Foreskin melanocyte (primary cell): ENCODE measurements at places on chromosomes 6 and 20.

DNA sequence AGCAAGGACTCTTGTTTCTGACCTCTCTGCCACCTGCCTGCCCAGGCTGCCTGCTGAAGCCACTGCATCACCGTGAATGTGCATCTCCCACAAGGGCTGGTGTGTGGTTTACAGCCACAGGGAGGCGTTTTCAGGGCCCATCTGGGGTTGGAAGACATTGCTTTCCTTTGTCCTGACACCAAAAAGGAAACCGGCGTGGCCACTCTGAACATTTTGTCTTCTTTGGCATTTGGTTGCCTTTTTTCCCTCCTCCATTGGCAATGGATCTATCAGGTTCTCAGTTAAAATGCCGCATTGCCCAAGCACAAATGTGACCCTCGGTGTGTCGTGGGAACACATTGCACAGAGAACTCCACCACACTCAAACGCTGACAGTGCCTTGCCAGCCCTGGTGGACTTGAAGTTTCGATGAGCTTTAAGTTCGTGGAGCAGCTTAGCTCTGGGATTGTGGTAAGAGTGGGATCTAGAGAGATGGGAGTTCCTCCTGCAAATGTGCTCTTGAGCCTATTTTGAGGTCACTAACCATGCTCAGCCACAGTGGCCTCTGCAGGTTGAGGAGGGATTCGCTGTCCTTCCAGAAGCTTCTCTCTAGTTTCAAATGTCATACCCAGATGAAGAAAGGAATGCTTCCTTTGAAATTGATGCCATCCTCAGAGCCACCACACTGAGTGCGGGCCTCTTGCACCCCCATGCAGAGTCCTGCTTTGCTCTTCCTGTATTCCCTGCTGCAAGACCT is 14.8 kb upstream of the PCK1 start:
- DNase-seq, result no peak

GRCh38 chr6:47631269-47631772 is 67.1 kb upstream of the ADGRF4 start:
- peak; percentile 52 for DNase-seq

DNA sequence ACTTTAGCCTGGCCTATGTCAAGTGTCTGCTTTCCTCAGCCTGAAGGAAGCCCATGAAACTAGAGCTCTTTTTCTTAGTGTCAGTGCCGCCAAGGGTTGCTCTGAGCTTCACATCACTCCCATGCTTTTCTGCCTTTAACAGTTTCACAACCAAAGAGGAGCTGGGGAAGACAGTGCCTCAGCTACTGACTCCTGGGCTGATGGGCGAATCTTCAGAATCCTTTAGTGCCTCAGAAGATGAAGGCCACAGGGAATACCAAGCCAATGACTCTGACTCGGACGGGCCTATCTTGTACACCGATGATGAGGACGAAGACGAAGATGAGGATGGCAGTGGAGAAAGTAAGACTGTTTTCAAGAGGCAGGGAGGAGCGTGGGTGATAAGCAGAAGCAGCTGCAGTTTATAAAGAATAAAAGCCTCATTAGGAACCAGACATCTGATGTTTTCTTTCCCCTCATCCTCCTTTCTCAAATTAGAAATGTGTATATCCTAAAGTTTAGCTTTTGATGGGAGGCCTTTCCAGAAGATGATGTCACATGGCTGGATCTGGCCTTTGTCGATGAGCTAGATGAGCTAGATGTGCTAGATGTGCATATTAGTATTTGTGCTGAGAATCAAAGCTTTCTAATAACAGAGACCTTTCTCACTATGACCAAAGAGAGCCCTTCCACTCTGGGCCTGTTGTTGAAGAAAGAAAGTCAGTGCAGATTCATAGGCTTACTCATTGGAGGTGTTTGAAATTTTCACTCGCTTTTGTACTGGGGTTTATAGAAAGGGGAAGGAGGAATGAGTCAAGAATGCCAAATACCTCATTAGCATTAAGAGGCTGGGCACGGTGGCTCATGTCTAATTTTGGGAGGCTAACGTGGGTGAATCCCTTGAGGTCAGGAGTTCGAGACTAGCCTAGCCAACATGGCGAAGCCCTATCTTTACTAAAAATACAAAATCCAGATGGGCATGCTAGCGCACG is 70.7 kb upstream of the LTV1 start:
- DNase-seq, result no peak

DNA sequence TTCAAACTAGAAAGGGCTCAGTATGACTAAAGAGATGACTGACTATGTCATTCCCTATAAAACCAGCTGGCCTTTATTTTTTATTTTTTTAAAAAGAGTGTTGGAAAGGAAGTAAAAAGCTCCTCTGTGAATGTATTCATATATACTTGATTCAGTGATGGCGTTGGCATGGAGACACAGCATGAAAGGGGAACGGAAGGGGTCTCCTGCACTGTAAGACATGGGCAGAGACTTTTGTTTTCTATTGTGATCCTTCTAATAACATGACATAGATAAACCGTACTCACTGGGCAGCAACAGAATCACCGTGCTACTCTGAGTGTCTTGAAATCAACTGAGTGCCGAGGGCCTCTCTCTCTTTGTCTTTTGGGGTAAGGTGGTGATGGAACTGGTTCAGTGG is 228.1 kb upstream of the RIN2 start:
- DNase-seq, result no peak

GRCh38 chr20:56943946-56944945 is 315.1 kb downstream of the TFAP2C start:
- no peak for DNase-seq

GRCh38 chr6:69887026-69887425 is 20.7 kb downstream of the COL19A1 start:
- no peak for DNase-seq

DNA sequence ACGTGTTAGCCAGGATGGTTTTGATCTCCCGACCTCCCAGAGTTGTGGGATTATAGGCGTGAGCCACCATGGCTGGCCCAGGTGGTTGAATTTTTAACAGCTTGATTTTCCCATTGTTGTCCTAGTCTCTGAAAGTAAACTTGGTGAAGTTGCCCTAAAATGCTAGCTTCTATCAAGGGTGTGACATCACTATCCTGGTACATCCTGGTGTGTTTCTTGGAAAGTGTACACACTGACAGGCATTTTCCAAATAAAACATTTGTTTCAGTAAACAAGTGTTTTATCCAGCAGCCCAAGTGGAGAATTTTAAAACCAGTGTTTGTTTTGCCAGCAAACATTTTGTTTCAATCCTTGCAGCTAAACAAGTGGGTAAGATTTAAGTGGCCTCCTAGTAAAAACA is 40.5 kb upstream of the RREB1 start:
- DNase-seq, result no peak

GRCh38 chr6:99458319-99458718 is 33.2 kb upstream of the PNISR start:
- peak; percentile 25 for DNase-seq

DNA sequence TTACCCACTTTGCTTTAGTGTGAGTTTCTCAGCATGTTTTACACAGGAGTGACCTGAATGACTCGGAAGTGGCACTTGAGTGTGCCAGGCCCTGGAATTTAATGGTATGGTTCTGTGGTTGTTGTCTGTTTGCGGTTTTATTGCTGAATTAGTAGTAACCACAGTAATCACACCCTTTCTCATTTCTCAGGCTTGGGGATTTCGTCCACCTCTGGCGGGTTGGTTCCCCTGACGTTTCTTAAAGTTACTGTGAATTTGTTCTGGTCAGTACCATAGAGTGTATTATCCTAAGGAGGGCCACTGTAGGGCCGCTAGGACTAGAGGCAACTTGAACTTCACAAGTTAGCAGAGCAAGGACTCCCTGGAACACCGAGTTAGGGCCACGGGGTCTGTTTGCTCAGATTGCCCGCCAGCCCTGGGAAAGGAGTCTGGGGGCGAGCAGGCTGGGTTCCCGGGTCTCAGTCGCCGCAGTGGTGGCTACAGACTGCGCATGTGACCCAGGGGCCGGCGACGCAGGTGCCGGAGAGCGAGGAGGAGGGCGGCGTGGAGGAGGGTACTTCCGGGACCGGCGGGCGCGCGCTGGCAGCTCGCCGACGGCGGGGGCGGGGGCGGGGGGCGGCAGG is 546 bp upstream of the KLHL32 start:
- DNase-seq, result no peak

DNA sequence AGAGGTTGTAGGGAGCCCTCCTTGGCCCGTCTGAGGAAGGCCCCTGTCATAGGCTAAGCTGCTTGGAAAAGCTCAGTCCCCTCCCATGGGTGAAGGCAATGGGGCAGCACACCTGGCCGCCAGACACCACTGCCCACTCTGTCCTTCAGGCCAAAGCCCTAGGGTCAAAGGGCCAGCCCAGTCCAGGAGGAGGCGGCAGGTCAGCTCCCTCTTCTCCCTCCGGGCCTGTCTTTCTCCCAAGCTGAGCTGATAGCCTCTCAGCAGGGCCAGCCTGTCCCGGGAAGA is 5.1 kb upstream of the CLPSL2 start:
- no peak for DNase-seq

GRCh38 chr6:136795996-136796395 is 3.7 kb upstream of the MAP3K5 start:
- DNase-seq, result no peak

DNA sequence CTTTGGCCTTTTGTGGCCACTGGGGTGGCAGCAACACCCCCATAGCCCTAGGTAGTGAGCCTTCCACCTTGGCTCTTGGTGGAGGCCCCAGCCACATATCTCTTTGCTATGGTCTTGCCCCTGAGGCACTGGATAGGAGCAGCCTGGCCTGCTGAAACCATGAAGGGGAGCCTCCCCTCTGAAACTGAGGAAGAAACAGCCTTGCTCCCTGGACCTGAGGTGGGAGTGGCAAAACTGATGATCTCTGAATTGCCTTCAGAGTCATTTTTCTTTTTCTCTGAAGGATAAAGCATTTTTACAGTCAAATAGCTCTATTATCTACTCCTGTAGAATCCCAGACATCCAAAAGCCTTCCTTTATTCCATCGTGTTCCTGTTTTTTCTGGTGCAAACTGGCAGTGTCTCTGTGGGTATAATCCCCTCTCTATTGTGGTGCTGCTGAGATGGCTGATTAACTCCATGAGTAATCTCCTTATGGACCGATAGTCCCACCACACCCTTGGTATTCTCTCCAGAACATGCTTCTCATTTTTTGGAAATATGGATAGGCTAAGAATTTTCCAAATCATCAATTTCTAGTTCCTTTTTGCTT is 22.0 kb upstream of the PRSS35 start:
- no peak for DNase-seq

DNA sequence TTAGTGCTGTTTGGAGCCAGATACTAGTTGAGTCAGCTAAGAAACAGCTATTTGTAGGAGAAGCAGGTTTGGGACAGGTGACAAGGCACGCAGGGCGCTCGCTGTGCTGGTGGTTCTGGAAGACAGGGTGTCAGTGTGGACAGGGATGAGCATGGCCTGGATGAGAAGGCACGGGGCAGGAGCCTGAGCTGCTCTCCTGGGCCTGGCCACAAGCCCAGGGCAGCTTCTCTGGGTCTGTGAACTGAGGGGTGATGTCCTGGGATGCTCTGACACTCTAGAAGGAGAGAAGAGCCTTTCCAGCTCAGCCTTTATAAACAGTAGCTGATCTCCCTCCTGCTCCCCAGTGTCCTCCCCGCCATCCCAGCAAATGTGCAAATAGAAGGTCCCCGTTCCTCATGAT is 37.9 kb downstream of the PLG start:
- no peak for DNase-seq

- DNase-seq, result no peak
These were observed 103.8 kb downstream of the RALGAPA2 start for GRCh38 chr20:20608641-20609040.

DNA sequence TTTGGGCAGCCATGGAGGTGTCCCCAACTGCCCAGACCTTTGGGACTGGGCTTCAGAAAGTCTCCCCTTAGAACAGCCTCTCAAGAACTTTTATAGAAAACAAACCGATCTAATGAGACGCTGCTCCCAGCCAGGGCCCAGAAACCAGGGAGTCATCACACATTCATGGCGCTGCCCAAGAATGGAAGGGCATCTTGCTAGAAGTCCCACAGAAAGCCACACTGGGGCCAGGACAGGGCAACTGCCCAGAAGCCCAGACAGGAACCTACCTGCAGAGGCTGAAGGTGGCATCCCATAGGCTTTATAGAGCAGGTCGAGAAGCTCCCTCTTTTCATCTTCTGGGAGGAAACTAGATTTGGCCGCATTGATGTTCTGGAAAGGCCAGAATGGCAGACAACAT is 31.5 kb downstream of the ADA start:
- DNase-seq, result no peak

DNA sequence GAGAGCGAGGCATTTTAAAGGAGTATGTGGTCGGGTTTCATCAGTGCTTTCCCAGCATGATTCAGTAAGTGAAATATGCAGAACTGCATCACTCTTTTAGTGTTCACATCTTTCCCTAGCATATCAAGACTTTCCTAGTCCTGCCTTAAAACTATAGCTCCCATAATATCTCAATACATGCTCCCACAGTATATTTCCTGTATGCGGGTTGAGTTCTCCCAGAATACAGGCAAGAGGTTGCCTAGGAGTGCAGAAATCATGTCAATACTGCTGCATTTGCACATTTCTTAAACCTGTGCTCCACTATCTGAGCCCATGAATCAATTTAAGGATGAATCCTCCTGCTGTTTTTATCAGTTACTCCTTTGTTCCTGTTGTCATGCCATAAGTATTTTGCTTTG is 386.6 kb upstream of the SLC35B3 start:
- no peak for DNase-seq

- DNase-seq, result no peak
These were observed 33.5 kb upstream of the VSTM2L start for GRCh38 chr20:37869334-37869861.

- DNase-seq, result peak; percentile 99
These were observed 7.8 kb downstream of the ADTRP start for GRCh38 chr6:11770546-11771466.

DNA sequence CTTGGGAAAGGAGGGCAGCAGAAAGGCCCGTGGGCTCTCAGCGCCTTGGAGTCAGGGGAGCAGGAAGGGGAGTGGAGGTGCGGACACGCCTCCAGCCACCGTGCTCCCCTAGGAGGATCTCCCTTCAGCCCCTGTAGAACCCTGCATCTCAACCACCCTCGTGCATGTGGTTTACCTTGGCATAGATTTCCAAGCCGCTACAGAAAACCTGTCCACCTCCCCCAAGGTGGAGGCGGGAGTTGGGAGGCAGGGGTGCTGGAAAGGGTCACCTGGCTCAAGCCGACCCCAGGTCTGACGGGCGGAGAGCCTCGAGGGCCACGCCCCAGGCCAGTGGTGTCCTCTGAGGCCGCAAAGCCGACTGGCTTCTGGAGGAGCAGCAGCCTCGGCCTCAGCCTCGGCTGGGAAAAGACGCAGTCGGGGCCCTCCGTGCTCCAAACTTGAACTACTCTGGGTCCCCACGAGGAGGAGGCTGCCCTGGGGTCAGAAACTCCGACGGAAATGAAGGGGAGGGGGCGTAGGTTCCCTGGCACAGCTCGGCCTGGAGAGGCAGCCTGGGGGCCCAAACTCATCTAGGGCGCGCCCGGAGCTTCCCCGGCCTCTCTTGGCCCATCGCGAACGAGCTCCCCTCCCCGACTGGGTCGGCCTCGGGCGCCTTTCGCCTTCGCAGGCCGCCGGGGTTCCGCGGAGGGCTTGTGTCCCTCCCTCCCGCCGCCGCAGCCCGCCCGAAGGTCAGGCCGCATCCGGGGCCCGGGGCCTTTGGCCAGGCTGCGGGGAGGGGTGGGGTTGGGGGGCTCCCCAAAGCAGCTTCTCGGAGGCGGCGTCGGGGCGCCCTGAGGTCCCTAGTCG is 6.3 kb upstream of the FOXF2 start:
- no peak for DNase-seq

GRCh38 chr20:63572788-63573646 is 1.0 kb downstream of the HELZ2 start:
- no peak for DNase-seq
